Stimulated activated CD4-positive, alpha-beta T cell treated with anti-CD3 and anti-CD28 coated beads, Interleukin-1b, Interleukin-23, amount 100 ng/mL, for 4 hours (primary cell): ENCODE measurements at places on chromosomes 11 and 22.

DNA sequence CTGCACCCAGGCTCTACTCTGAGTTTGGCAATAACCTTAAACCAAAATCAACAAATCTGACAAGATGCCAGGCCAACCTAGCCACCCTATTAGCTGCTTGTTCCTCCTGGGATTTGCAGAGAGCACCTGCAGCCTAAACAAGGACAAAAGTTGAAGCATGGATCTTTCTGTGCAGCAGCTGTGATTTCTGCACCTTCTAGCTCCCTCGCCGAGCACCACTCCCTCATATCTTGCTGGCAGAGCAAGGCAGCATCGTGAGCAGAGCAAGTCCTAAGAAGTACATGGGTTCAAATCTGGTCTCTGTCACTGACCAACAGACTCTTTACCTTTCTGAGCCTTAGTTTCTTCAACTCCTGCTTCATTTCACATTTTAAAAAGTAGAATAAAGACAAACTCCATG is 38.3 kb downstream of the MORC2 start:
- DNase-seq = no peak

- no peak for DNase-seq
These were observed 6.2 kb downstream of the SLC25A45 start for GRCh38 chr11:65376138-65376713.

GRCh38 chr11:66878474-66878873 is 21.6 kb downstream of the LRFN4 start:
- DNase-seq = no peak

GRCh38 chr22:36213586-36213985 is 12.0 kb upstream of the APOL4 start:
- no peak for DNase-seq

GRCh38 chr11:78081583-78081982 is 1.9 kb upstream of the NDUFC2 start:
- no peak for DNase-seq

DNA sequence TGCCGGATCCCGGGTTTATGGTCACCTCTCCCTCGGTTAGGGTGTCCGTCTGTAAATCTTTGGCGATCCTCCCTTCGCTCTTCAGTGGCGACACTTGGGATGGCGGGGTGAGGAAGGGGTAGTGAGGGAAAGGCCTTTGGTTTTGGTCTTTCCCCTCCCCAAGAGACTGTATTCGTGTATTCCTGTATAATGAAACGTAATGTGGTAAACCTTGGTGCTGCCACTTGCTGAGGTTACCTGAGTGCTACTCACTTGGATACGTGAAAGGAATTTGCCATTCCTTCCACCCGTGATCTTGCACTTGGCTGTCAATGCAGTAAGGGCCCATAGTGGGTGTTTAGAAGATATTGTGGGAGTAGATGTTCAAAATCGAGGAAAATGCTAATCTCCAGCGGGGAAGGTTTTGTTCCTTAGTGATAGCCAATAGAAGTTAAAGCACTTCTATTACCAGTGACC is 578 bp upstream of the NUP160 start:
- no peak for DNase-seq

DNA sequence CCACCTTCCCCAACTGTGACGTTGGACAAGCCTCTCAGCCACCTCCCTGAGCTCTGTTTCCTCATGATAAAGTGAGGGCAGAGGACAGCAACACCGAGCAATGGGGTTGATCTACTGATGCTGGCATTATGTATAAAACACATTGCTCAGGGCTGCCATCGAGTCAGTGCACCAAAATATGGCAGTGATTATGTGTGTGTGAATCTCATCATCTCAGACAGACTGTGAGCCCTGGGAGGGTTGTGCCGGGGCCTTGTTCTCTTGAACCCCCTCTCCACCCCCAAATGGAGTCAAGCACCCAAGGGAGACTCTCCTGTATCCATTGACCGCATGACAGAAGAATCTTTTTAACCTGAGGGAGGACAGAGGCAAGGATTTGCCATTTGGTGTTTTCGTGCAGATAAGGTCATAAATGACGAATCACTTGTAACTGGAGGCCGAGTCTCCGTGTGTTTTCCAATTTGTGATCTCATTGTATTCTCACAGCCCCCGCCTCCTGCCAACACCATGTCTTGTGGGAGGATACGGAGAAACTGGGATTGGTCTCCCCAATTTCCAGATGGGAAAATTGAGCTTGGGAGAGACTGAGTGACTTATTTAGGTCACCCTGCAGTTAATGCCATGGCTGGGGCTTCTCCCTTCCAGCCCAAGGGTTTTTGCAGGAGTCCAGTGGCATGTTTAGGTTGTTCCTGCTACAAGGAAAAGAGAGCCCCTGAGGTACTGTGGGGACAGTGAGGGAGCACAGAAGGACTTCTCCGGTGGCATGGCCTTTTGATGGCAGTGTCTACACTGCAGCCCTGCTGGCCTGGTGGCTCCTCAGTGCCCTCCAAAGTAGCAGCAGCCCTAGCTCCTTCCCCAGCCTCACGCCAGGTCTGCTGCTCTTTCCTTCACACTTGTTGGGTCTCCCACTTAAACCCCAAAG is 52.4 kb downstream of the CHRDL2 start:
- no peak for DNase-seq

DNA sequence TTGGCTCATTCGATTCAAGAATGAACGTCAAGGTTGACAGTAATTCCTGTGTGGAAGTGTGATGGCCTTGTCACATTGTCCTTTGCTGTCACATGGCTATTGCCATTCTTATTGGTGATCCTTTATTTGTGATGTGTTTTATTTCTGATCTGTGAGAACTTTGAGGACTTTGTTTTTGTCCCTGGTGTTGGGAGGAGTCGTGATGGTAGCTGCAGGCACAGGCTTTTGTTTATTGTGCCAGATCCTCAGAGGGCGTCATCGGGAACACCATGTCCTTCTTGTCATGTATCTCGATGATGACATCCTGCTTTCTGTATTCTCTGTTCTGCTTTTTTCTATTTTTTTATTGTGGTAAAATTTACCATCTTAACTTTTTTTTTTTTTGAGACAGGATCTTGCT is 5.6 kb downstream of the PICK1 start:
- DNase-seq = no peak

- no peak for DNase-seq
These were observed 2.9 kb upstream of the HMBS start for GRCh38 chr11:119081682-119082260.
